NCI-H2081 (cell line): ENCODE measurements at places on chromosomes 1 and 21.
A peak's percentile ranks its signal among the peaks of the same experiment; 100 is the strongest.

GRCh38 chr1:154750681-154751665, 119.1 kb downstream of the KCNN3 start:
- no peak for DNase-seq

DNA sequence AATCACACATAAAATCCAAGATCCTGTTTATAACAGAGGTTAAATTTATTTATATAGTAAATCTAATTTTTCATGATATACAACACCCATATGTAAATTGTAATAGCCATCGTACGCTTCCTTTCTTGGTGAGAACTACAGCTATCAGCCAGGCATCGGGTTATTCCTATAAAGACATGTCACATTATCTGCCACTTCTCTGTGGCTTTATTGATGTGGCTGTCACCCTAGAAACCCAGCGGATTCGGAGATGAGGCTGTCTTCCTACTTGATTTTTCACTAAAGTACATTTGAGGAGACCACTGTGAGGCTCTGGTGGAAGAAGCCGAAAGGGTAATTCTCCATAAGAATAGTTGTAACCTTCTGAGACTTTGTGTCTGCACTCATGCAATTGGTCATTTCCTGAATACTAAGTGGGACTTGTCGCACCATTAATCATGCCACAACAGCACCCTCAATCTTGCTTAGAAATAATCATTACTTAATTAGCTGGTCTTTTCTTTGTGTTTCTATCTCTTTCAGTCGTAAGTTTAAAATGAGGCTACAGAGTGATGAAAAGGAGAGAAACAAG, 106.0 kb downstream of the NTNG1 start:
- DNase-seq: no peak

DNA sequence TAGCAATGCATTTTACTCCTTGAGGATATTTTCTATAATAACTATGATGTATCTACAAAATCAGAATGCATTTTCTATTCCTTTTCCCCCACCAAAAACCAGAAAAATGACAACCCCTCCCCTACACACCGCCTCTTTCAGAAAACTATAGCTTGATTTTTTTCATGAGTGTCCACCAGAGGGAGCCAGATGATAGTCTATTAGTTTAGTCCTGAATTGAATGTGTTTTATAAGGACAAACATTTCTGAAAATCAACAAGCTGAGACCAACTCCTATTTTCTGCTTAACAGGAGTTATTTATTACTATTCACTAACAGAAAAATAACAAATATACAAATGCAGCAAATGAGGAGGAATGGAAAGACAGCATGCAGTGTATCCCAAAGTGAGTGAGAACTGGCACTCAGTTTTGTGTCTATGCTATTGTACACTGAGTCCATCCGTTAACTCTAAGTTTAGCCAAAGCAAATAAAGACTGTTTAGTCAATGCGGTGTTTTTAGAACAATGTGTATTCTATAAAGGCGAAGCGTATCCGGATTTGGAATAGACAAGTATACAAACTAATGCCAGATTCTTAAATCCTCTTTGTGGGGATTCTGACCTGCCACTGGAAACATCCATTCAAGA, 182.6 kb downstream of the VAV3 start:
- peak; percentile 39 for DNase-seq

DNA sequence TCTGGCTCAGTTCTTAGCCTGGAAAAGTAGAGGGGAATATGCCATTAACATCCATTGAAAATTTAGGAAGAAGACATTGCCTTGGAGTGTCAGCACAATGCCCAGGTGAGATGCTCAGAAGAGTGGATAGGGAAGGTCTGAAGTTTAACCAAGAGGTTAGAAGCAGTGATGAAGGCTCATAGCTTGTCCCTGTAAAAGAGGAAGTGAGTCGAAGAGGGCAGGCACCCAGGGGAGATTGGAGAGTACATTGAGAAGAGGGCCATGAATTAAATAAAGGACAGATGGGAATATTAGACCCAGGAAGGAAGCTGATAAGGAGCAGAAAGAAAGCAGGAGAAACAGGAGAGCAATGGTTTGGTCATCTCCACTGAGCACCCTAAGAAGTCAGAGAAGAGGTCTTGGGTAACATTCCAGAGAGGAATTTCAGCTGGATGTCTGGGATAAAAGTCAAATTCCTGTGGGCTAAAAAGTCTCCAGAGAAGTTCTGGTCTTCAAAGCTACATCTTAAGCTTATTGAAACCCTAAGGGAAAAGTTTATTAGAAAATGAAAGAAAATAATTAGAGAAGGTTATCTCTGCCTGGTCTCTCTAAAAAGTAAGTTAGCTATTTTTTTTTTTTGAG, 17.3 kb downstream of the C8B start:
- no peak for DNase-seq

DNA sequence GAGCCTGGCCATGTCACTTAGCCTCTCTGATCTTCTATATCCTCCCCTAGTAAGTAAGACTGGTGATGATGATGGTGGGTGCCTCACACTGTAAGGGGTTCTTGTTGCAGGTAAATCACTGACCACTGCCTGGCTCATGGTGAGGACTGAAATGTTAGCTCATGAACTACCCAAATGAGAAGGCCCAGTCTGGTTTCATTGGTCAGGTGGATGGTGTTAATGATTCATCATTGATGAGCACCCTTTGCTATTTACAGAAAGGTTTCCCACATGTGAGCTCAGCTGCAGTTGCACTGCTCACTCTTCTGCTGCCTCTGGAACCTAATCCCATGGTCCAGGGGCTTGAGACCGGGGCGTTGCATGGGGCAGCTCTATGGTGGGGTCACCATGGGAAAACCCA, 417.7 kb downstream of the PRDM2 start:
- DNase-seq: no peak

GRCh38 chr1:31409946-31410858, 2.8 kb upstream of the SERINC2 start:
- no peak for DNase-seq

DNA sequence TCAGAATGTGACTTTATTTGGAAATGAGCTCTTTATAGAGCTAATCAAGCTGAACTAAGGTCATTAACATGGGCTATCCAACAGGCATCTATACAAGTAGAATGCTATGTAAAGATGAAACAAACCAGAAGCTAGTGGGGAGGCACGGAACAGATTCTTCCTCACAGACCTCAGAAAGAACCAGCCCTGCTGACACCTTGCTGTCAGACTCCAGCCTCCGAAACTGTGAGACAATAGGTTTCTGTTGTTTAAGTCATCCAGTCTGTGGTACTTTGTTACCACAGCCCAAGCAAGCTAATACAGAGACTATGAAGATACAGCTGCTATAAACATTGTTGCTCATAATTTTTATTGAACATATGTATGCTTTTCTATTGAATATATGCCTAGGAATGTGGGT, 406.3 kb upstream of the CHRM3 start:
- DNase-seq: no peak

- DNase-seq: no peak
Measured at GRCh38 chr1:158196461-158196860, 15.8 kb downstream of the CD1D start.

- no peak for DNase-seq
Measured at GRCh38 chr1:38834221-38834782, 25.3 kb downstream of the RRAGC start.

DNA sequence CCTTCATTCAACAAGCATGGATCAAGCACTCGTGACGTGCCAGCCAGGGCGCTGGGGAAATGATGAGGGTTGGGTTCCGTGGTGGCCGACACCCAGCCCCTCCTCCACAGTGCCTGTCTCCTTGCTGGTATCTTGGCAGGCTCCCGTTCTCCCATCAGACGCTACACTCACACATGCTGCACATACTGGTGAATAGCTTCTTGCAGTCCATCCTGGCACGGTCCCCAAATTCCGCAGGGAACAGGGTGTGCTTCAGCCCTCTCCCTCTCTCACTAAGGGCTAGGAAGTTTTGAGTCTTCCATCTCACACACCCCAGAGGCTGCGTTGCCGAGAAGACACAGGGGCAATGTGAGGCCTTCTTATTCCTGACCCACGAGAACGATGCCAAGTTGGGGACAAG, 10.1 kb upstream of the MEF2D start:
- no peak for DNase-seq

DNA sequence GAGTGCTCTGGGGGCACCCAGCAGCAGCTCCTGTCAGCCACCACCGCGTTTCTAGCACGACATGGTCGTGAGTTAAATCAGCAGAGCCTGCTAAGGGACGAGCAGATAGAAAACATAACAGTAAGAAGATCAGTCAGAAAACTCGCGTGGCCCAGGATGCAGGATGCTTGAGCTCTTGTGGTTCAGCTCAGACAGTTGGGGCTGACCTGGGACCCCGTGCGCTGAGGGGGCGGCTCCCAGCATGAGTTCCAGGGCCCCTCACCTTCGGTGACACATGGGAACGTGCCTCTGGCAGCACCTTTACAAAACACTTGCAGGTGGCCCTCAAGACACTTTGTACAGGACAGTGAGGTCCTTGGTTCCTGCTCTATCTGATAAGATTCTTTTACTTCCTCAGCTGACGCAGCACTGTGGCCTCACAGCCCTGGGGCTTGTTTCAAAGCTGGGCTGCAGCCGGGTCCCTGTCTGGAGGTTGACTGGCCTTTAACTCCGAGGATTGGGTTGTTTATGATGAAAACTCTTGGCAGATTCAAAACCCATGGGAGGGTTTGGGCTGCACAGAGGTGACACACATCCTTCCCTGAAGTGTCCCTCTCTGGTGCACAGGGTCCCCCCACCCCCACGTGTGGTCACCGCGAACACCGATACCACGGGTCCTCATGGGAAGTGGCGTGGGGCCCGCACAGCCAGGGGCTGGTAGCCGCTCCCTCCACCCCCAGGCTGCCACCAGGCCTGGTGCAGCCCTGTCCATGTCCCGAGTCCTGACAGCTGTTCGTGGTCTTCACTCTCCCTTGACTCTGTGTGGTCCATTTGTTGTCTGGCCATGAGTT, 65.3 kb upstream of the COL6A1 start:
- DNase-seq: no peak

DNA sequence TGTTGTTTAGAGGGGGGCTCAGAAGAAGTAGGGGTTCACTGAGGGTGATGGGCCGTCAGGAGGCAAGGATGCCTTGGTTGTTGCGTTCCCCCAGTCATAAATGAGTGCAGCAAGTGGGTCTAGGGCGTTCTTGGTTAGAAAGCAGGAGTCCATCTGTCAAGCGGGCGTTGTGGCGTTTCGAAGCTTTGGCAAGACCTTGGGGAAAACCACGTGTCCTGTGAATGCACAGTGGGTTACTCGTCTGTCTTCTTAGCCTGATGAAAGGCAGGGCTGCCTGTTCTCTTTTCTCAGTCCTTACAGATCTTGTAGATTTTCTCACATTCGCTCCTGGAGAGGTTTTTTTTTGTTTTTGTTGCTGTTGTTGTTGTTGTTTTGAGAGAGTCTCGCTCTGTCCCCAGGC, 6.3 kb upstream of the ZNF496 start:
- DNase-seq: no peak

DNA sequence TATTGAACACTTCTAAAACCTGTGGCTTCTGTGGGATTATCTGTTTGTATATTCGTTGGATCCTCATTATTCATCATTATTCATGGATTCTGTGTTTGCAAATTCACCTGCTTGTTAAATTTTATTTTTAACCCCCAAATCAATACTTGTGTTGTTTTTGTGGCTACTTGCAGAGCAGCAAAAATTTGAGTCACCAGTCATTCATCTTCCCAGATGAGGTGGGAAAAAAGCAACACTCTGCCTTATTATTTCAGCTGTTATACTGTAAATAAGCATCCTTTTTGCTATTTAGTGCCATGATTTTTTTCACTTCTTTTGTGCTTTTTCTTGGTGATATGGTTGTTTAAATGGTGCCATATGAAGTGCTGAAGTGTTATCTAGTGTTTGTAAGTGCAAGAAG, 56.7 kb downstream of the RASAL2 start:
- DNase-seq: no peak

GRCh38 chr1:19014765-19015164, 58.3 kb upstream of the IFFO2 start:
- DNase-seq: no peak

DNA sequence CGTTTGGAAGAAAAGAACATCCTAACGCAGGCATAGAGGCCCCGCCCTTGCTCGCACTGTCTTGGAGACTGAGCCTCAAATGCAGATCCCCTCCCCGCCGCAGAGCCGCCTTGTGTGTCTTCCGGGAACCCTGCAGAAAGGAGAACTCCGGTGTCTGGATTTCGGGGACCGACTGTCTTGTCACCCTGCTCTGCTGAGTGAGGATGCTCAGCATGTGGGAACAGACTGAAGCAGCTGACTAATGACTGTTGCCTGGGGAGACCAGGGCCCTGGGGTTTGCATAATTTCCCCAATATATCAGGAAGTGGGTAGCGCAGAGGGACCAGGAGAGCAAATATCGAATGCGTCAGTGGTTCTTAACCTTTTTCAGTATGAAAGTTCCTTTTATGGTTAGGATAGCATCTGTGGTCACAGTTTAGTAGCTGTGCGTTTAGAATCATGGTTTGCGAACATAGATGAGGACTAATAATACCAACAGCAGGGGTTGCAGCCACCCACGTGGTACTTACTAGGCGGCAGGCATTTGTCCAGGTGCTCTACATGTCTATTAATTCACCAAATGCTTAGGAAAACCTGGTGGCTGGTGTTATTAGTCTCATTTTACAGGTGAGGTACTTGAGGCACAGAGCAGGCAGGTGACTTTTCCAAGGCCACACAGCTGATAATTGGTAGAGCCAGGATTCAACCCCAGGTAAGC, 14.3 kb downstream of the GPR137B start:
- DNase-seq: no peak

DNA sequence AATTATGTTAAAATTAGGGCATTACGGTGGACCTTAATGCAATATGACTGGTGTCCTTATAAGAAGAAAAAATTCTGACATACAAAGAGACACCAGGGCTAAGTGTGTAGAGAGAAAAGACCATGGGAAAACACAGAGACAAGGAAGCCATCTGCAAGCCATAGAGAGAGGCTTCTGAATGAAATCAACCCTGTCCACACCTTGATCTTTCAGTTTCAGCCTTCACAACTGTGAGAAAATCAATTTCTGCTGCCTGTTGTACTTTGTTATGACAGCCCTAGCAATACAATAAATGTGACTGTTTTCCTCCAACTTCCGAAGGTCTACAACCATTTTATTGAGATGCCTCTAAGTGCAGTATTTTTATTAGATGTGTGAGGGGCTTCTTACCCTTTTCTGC, 1407.2 kb downstream of the MRPL39 start:
- DNase-seq: no peak

DNA sequence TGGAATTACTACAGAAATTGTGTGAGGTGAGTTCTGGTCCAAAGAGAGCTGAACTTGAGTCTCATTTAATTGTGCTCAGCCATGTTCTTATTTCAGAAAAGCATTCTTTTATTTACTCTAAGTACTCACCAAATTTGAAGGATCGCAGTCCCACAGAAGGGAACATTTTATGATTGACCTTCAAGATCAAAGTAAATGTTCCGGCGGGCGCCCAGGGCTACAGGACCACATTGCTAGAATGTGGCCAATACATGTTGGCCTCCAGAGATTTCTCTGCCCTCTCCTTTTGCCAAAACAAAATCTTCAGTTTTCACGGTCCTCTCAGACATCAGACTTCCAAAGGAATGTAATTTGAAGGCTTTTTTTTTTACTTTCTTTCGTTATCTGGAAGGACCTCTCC, 237.8 kb downstream of the FMN2 start:
- no peak for DNase-seq
